ENCODE measurements at places on chromosomes 1 and 21.

DNA sequence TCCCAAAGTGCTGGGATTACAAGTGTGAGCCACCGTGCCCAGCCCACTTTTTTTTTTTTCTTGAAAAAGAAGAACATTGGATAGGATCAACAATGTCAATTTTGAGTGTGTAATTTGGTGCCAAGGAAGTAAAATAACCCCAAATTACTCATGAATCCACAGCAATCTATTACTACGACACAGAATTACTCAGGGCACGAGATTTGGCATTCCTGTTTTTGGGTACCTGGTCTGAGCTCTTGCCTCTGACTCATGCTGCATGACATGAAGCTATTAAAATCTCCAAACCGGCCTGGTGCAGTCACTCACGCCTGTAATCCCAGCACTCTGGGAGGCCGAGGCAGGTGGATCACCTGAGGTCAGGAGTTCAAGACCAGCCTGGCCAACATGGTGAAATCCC lies 10.4 kb downstream of the RNF19B start:
- no peak for DNase-seq

DNA sequence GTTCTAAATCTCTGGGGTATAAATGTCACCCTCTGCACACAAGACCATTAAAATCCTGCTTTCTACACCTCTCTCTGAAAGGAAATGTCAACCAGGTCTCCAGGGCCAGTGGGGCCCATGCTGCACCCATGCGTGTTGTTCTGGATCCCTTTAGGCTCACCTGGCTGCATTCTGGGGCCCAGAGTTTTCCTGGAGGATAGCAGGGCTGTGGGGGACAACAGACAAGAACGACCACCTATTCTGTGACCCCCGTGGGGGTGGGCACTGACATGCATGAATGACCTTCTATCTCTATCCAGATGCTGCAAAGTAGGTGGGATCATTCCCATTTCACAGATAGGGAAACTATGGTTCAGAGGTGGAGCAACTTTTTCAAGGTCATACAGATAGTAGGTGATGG lies 41.6 kb downstream of the TNNT2 start:
- DNase-seq = no peak

DNA sequence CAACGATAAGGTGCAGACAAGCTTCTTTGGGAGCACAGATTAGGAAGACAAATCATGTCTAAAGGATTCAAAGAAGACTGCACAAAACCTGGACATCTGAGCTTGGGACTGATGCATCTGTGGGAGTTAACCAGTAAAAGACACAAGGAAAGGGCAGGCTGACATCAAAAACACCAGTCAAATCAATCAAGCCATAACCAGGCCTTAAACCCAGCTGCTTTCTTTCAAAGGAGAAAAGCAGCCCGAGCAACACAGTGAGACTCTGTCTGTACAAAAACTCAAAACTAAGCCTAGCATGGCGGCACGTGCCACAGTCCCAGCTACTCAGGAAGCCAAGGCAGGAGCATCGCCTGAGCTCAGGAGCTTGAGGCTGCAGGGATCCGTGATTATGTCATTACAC lies 411.6 kb downstream of the SMYD3 start:
- no peak for DNase-seq

- no peak for DNase-seq
Measured at GRCh38 chr1:211882381-211883004, 51.9 kb upstream of the LPGAT1 start.

DNA sequence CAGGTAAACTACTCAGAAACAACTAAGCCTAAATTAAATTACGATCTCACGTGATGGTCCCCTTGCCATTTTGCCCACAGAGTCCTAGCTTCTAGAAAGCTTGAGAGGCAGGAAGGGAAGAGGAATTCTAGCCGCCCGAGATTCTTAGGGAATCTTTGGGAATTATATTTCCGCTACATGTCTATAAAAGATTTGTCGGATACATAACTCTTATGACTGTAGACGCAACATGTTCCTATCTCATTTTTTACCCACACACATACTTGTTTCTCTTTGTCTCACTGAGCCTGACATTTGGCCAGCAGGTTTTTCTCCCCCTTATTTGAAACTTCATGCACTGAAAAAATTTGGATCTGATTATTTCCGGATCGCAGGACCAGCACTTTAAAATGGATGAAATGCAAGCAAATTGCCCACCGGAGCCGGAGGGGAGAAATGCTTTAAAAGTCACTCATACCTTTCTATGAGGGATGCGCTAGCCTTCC lies 5.5 kb downstream of the GLIS1 start:
- no peak for DNase-seq

DNA sequence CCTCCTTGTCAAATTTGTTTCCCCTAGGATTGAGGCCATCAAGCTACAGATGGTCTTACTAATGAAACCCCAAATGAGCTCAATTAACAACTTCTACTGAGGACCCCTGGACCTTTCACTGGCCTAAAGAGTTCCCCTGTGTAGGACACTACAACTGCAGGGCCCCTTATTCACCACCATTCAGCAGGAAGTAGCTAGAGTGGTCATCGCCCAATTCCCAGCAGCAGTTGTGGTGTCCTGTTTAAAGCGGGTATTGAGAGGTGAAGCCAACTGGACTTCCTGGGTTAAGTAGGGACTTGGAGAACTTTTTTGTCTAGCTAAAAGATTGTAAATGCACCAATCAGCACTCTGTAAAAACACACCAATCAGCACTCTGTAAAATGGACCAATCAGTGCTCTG lies 1466.9 kb downstream of the KCNT2 start:
- DNase-seq = no peak

GRCh38 chr1:57232500-57232899 lies 191.4 kb downstream of the DAB1 start:
- DNase-seq = no peak

GRCh38 chr1:230453377-230453776 lies 27.2 kb upstream of the PGBD5 start:
- no peak for DNase-seq

DNA sequence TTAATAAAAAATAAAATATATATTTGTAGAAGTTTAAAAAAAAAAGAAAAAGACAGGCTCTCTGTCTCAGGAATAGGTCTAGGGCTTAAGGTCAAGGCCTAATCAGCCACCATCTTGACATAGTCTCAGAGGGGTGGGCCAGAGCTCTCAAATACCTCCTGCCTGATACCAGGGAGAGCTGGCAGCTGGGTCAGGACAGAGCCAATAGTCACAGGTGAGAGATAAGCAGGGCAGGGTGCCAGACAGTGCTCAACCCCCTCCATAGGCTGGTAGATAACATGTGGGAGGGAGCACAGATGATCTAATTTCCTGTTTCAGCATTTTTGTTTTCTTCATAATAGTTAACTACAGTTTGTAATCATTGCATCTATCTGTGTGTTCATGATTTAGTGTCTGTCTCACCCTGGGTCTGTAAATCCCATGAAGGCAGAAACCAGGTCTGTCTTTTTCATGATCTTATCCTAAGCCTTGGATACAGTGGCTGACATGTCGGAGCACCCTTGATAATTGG lies 152.0 kb upstream of the GRIK3 start:
- no peak for DNase-seq

DNA sequence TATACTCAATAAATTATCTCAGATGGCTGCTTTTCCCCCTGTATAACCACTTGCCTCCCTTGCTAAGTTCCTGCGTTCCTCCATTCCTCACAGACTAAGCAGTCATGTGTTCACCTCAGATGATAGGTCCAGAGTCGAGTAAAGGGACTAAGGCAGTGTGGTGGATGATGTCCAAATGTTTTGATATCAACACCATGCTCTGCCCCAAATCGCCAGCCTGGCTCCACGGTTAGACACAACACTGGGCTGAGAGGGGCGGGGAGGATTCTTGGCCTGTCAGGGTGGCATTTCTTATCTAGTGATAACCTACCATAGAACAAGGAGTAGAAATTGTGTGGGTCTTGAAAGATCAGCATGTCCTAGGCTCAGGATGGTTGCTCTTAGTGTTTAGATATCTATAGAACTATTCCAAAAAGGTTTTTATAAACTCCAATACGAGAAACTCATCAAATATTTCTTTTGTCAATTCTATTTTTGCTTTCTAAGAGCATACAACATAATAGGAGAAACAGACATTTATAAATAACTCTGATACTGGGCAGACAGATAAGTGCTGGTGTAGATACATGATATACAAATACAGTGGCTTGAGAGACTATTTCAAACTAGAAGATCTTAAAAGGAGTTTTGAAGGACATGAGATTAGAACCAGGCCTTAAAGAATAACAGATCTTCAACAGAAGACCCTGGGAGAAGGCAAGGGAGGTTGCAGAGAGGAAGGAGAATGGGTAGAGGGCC lies 21.5 kb downstream of the GJA5 start:
- no peak for DNase-seq

- DNase-seq = no peak
Measured at GRCh38 chr1:99647490-99647889, 1.6 kb downstream of the PALMD start.

- DNase-seq = no peak
Measured at GRCh38 chr1:202210385-202210784, 16.8 kb downstream of the LGR6 start.

Data from stimulated activated CD8-positive, alpha-beta memory T cell treated with anti-CD3 and anti-CD28 coated beads, Interleukin-15, amount 100 ng/mL, for 4 hours (primary cell).